ENCODE measurements at places on chromosomes 1 and 21.

DNA sequence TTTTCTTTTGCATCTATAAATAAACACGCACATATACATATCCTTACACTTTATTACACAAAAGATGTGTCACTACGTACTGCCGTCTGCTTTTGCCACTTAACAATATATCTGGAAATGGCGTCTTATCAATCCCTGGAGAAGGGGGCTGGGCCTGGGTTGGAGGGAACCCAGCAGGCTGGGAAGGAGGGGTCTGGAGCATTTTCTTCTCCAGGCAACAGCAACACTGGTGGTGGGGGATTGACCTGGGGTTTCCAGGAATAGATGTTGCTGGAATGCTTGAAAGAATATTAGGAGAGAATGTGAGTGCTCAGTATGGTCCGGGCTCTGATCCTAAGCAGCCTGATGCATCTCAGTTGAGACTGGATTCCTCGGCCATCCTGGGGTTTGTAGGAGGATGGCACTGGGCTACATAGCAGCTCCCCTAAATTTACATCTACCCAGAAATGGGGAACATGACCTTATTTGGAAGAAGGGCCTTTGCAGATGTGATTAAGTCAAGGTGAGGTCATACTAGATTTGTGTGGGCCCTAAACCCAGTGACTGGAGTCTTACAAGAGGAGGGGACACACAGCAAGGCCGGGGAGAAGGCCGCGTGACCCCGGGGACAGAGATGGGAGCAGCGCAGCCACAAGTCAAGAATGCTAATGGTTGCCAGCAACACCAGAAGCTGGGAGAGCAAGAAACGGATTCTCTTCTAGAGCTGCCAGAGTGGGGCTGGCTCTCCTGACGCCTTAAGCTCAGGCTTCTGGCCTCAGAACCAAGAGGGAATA is 98.6 kb downstream of the SIK1 start:
- DNase-seq = no peak

DNA sequence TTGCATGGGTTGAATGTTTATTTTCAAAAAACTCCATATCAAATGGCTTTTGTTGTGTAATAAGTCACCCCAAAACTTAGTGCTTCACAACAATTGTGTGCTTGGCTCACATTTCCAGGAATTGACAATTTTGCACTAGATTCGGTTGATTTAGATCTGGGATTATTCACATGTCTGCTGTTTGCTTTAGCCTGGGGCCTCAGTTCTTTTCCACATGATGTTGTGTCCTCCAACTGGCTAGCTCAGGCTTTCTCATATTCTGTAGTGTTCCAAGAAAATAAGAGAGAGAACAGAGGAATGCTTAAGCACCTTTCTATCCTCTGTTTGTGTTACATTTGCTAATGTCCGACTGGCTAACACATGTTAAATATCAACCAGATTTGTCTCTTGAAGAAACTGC is 281.5 kb upstream of the ADGRL4 start:
- DNase-seq = no peak

DNA sequence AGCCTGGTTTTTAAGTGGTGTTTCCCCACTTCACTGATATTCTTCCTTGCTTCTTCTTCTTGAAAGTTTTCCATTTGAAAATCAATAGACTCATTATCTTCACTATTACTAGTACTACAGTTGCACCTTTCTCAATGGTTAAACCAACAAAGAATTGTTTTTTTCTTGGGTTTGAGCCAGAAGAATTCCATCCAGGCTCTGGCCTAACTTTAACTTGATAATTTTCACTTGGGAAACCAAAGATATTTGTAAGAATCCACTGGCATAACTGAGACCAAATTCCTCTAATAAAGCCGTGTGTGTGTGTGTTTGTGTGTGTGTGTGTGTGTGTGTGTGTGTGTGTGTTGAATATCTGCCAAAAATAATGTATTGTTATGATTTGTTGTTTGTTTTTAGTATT is 103.2 kb downstream of the SGIP1 start:
- no peak for DNase-seq

DNA sequence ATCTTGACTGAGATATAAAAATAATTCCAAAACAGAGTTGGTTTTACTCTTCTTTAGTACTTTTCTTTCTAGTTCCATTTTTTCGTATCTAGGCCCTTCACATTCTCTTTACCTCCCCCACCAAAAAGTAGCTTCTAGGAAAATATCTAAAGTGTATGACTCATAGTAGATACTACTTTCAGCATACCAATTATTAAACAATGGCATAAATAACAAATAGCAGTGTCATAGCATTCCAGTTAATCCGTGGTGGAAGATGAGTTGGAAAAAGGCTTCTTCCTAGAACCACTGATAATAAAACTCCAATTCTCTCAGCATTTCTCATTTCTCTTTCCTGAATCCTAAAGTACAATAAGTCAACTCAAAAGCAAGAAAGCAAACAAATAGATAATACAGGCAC is 859.0 kb upstream of the B3GALT2 start:
- no peak for DNase-seq

- no peak for DNase-seq
Measured at GRCh38 chr1:56660293-56660692, 15.2 kb downstream of the PRKAA2 start.

Measured in NCI-H1417 treated with DMSO at 0.1 percent for 48 hours (cell line).